ENCODE measurements at places on chromosomes 3 and 15. TPM values are rescaled to one million over a fixed set of nuclear protein-coding genes. Genes with fewer than 3 reads are reported as not detected.
A peak's percentile ranks its signal among the peaks of the same experiment; 100 is the strongest.

CLDN16 gene
- total RNA-seq, result not detected

PRC1 gene
- total RNA-seq, result 228 TPM

RNF7 gene
- total RNA-seq, result 87.3 TPM

ARIH1 gene
- total RNA-seq, result 192 TPM

GOLGA8G gene
- total RNA-seq, result not detected

GPR149 gene
- total RNA-seq, result not detected

IL20RB gene
- 1.7 TPM for total RNA-seq

PAK6 gene
- total RNA-seq, result 6.3 TPM

OR5K2 gene
- not detected for total RNA-seq

SAMD7 gene
- not detected for total RNA-seq

GRIP2 gene
- total RNA-seq, result 6.5 TPM

GRCh38 chr15:87614704-87615103, 641.8 kb downstream of the NTRK3 start:
- DNase-seq, result no peak

DNA sequence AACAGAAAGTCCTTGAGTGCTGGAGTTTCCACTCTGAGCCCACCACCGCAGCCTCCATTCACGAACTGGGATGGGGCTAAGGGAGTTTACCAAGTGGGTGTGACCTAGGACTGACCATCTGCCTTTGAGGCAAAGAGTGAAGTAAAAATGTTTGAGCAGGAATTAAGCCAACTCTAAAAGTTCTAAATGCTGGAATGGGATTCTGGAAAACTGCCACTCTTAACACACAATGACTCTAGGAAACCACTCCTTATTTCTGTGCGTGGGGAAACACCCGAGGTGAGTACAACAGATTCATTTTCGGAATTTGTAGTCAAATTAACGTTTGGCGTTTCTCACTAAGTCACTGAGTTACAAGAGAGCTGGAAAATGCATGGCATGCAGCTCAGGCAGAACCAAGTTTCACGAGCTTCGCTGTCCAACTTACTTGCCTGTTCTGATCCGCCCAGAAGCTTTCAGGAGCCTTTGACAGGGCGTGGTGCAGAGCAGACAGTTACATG, 31.6 kb downstream of the ISL2 start:
- DNase-seq, result no peak

DNA sequence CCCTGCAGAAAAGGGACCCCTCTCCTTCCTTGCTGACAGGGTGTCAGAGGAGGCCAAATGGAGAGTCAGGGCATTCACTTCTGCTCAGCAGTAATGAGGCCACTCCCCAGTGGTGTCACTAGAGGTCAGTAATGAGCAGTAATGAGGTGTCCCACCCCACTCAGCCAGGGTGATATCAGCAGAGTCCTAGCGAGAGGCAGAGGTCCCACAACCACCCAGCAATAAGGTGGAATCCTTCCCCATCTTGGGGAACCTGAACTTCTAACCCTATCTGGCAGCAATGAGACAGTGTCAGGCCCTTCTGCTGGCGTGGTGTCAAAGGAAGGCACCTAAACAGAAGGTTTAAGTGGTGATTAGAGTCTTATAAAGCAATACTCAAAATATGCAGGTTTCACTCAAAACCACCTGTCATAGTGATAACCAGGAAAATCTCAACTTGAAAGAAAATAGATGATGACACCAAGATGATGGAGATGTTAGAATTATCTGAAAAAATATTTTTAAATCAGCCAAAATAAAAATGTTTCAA, 12.9 kb downstream of the OCA2 start:
- peak; percentile 41 for DNase-seq

DNA sequence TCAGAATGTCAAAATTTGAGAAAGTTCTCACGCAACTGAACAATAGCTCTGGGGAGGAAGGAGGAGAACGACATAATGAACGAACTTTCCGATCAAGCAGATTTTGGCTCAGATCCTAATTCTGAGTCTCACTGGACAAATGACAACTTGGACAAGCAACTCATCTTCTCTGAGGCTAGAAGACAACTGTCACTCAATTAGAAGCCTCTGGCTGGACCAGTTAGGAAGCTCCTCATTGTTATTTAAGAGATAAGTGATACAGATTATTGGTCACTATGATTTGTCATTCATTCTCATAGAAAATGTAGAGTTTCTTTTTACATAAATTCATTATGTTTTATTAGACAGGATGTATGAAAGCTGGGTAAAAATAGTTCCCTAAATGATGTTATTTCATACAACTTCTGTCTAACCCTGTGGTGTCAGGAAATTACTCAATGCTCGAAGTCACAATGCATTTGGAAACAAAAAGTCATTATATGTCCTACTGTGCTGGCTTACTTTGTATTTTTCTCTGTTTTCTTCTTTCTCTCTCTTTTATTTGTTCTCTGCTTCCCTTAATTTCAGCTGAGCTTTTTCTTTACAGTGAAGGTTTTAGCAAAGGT, 11.0 kb upstream of the C3orf49 start:
- no peak for DNase-seq

GRCh38 chr3:152471814-152472671, 203.3 kb downstream of the MBNL1 start:
- DNase-seq, result peak; percentile 52

GRCh38 chr3:140910860-140911259, 30.8 kb upstream of the SLC25A36 start:
- no peak for DNase-seq

DNA sequence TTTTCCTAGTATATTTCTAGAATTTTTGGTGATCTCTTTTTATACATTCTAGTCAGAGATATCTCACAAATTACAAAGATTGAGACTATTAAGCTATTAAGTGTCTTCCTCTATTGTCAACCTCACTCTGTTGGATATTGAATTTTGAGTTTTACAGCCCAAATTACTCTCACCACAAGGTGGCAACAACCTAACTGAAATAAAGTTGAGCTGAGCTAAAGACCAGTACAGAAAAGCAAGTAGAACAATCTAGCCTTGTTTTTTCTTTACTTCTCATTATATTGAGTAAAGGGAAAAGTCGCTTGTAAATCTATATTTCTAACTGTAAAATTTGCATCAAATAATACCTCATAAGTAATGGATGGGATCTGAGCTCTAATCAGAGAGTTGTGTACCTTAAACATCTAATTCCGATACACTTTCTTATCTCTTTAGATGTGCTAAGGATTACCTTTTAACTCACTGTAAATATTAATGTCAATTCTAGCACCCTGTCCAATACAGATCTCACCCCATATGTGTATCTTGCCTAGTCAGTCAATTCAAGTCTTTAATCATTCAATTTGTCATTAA, 13.6 kb upstream of the COMMD2 start:
- DNase-seq, result no peak

GRCh38 chr15:44675911-44676310, 12.4 kb upstream of the SPG11 start:
- no peak for DNase-seq

GRCh38 chr3:95899494-95899893, 914.9 kb upstream of the EPHA6 start:
- no peak for DNase-seq

GRCh38 chr15:41934843-41935242, 37.5 kb downstream of the EHD4 start:
- no peak for DNase-seq

All from Panc1 (cell line).